ENCODE measurements at places on chromosomes 5 and 9.
A peak's percentile ranks its signal among the peaks of the same experiment; 100 is the strongest.

DNA sequence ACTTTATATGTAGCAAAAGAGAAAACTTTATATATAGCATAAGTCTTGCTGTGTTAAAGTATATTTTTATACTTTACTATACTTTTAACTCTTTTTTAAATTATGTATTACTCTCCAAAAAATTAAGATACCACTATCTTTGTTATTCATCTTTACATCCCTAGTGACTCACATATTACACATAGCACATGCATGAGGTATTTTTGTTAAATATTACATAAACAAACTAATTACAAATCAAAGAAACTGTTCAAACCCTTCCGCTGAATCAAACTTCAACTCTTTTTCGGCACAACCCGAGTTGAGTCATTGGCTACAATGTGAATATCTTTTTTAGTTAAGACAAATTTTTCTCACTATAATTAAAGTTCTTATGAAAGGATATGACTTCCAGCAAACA lies 32.1 kb downstream of the NADK2 start:
- no peak for DNase-seq

GRCh38 chr9:134131471-134132207 lies 4.2 kb upstream of the WDR5 start:
- no peak for DNase-seq

GRCh38 chr9:110078604-110079003 lies 129.4 kb downstream of the C9orf152 start:
- no peak for DNase-seq

DNA sequence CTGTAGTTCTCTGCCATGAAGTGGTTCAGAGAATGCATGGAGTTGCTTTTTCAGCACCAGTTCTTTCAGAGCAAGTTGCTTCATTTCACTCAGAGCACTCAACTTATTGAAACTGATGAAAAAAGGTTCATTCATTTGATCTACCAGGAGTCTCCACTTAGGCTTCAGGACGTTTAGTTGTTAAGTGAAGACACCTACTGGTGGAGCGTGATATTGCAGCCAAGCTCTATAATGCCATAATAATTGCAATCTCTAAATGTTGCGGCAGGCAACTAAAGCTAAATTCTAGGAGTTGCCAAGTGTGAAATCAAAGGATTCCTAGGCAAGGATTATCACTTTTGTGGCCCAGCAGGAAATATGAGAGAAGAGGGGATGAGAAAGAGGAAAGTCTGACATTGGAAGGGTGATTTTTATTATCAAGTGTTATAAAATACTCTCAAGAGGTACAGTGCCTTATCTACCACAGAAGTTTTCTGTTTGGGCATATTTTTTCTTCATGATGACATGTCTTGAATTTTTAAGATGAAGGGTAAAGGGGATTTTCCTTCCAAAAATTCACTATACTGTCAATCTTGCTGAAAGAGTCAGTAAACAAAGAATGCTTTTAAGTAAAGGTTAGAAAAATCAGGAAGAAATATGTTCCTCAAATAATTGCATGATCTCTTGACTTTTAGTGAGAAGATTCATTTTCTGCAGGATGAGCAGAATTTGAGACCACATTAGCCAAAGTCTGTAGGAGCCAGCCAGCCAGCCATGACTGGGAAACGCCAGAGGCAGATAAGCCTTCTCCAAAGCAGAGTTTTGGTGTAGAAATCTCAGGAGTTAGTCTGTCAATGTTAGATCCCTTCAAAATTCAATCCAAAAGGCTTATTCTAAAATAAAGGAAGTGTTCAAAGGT lies 83.4 kb downstream of the SH3PXD2B start:
- no peak for DNase-seq

- no peak for DNase-seq
Observed at GRCh38 chr5:32512926-32513325, 68.4 kb upstream of the ZFR start.

- DNase-seq = peak; percentile 40
Observed at GRCh38 chr9:77013206-77013931, 6.1 kb upstream of the FOXB2 start.

- DNase-seq = no peak
Observed at GRCh38 chr5:169052207-169052606, 248.7 kb downstream of the SLIT3 start.

DNA sequence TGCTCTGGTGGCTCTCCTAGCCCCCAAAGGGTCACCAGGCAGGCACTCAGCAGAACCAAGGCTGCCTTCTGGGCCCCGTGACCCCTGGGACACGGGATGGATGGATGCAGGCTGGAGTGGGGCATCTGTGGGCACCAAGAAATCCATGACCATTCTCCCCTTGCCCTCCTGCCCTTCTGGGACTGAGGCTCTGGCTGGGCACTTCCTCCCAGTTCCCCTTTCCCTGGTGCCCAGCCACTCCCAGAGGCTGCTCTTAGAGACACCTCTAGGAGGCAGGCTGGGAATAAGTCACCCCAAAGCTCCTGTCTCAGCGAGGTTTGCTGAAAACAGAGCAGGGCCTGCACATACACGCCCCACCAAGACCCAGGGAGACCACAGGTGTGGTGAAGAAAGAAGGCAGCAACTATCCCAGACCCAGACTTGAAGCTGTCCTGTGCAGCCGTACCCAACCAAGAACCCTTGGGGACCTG lies 943 bp downstream of the STING1 start:
- DNase-seq = peak; percentile 62

GRCh38 chr5:69188811-69189161 lies 597 bp upstream of the CENPH start:
- DNase-seq = no peak

- DNase-seq = peak; percentile 76
Observed at GRCh38 chr9:99823681-99824377, 2.1 kb downstream of the NR4A3 start.

DNA sequence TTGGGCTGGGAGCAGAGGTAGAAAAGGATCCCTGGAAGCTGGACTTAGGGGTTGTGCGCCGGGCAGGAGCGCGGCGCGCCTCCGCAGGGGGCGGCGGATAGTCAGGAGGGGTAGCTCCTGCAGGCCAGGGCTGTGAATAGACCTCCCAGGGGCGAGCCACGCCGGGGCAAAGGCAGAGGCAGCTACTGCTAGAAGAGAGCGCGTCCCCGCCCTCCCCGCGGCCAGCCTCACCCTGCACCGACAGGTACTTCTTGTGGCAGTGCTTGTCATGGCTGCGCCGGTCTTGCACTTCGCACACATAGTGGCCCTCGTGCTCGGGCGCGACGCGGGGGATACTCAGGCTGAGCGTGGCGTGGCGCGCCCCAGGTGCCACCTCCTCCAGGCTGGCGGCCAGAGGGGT lies 28.1 kb downstream of the FLT4 start:
- DNase-seq = no peak

GRCh38 chr9:65458465-65458864 lies 173.5 kb upstream of the FOXD4L5 start:
- peak; percentile 28 for DNase-seq
